ENCODE measurements at places on chromosomes 6 and 20.

- DNase-seq, result no peak
These were observed 717 bp downstream of the CSNK2A1 start for GRCh38 chr20:542777-543368.

DNA sequence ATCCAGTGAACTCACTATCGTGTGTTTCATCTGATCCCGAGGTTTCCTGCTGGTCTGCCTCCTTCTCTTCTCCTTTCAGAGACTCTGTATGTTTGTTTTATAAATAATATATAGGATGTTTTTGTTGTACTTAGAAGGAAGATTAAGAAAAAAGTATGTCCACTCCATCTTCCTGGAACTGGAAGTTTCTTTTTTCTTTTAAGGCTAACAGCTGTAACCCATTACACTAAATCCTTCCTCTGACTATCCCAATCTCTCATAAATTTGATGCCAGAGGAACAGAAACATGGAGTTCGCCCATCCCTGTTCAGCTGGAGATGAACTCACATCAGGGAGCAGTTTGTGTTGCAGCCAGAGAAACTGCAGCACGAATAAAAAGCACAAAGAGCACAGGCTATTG is 20.7 kb downstream of the RIPK1 start:
- no peak for DNase-seq

DNA sequence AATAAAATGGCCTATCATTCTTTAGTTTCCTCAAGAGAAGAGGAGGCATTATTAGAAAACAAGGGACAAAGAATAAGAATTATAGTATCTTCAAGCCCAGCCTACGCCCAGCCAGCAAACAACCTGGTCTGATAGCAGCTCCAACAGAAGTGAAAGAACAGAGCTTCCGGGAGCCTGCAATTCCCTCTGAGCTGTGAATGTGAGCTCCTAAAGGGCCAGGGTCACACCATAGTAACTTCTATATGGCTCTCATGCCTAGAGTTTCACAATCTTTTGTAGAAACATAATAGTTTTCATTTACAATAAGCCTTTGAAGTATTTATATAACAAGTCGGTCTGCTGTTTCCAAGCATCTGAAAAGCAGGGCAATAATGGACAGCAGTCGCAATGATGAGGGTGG is 116.5 kb downstream of the SMLR1 start:
- DNase-seq, result no peak

DNA sequence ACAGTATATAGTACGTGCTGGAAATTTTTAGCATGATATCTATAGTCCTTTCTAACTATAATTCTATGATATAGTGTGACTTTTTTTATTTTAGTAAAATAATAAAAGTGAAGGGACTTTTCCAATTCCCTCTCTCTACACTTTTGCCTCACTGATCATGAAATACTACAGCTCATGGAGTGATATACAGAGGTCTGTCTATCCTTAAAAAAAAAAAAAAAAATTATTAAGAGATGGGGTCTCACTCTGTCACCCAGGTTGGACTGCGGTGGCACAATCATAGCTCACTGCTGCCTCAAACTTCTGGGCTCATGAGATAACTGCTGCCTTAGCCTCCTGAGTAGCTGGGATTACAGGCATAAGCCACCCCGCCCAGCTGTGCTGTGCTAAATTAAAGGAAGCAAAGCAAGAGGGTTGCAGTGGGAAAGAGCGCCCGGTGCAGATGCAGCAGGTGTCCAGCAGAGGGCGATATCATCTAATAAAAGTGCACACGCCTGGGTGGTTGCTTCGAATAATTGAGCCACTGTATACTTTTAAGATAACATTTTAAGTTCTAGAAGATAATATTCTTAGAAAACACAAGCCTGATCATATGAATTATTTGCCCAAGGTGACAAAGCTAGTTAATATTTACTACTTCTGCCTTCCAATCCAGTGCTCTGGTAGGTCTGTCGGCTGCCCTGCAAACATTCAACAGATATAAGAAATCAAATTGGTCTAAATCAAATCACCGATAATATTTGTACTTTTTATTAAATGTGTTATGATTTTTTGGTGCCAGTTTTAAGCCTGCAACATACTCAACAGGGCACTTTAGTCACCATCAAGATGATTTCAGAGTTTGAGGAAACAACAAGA is 94.9 kb upstream of the NT5E start:
- DNase-seq, result peak; percentile 73

GRCh38 chr6:49499623-49500022 is at the start of gene GLYATL3:
Gene GLYATL3, plus strand, starts transcription at chr6:49499923. Its CDS starts 12,068 bp downstream, at chr6:49511991.
- DNase-seq, result no peak

- no peak for DNase-seq
These were observed 189.9 kb downstream of the EYA4 start for GRCh38 chr6:133431031-133431430.

DNA sequence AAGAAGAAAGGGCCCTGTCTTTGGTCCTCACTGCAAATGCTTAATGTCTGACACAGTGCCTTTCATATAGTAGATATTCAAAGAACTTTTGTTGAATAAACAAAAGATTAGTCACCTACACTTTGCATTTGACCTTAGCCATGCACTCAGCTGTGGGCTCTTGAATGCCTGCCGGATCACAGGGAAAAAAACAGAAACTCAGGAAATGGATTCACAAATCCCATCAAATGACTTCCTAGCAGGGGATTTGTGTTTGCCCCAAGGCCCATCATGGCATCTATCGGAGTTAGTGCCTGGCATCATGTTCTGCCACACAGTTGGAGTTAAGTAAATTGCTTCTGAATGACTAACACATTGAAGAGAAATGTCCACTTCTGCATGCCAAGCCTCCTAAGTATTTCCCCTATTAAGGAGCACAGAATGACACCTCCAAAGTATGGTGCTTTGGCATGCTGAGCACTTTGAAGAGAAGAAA is 72.3 kb upstream of the DST start:
- DNase-seq, result peak; percentile 91

- DNase-seq, result peak; percentile 75
These were observed 53.3 kb downstream of the TRAM2 start for GRCh38 chr6:52523378-52524142.

- peak; percentile 30 for DNase-seq
These were observed 258.7 kb downstream of the LRFN2 start for GRCh38 chr6:40328386-40328985.

GRCh38 chr6:159110013-159110412 is 59.2 kb upstream of the FNDC1 start:
- peak; percentile 58 for DNase-seq

DNA sequence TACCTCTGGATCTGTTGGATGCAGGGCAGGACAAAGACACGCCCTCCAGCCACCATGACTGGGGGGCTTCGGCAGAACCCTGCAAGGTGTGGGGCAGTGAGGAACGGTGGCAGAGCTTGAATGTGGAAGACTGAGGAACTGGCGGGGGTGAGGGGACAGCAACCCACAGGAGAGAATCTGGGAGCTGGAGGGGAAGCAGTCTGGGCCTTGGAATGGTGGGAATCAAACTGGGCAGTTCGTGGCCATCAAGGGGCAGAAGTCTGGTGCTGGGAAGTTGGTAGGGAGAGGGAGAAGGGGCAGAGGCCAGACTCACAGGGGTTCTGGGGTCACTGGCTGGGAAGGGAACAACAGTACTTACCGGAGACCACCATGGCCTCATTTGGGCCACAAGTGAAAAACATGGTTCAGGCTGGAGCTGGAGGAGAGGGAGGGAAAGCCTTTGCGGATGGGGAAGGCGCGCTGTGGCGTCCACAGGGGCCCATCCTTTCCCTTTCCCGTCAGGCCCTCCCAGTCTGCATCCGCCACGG is 635 bp downstream of the FLOT1 start:
- no peak for DNase-seq

All from MCF 10A (cell line).